ENCODE measurements at places on chromosomes 7 and 10.

DNA sequence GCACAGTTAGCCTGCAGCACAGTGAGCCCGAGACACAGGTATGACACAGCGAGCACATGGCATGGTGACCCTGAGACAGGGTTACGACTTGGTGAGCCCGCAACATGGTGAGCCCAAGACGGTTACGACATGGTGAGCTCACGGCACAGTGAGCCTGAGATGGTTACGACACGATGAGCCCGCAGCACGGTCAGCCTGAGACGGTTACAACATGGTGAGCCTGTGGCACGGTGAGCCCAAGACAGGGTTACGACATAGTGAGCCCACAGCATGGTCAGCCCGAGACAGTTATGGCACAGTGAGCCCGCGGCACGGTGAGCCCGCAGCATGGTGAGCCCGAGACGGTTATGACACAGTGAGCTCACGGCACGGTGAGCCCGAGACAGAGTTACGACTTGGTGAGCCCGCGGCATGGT, 156.1 kb downstream of the MAD1L1 start:
- no peak for DNase-seq

GRCh38 chr10:63265222-63265617, 132.1 kb downstream of the NRBF2 start:
- DNase-seq, result peak; percentile 22

- DNase-seq, result no peak
These were observed 456.8 kb upstream of the NRP1 start for GRCh38 chr10:33791272-33791660.

DNA sequence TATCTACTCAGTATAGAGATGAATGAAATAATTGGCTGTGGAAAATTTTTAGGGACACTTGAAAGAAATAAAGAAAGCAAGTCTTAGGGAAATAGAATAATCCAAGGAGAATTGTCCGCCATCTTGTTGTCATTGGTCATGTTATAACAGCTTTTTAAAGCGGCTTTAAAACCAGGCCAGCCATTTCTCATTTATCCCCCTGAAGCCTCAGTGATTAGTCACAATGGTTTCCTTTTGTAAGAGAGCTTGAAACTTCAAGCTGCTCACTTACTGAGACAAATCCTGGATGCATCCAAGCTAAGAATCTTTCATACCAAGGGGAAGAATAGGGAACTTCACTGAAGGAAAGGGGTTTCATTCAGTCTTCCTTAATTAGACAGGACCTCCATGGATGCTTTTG, 67.9 kb downstream of the SGCE start:
- DNase-seq, result no peak

GRCh38 chr10:30188101-30188500, 128.7 kb upstream of the JCAD start:
- DNase-seq, result no peak

- peak; percentile 78 for DNase-seq
These were observed at the start of gene LFNG for GRCh38 chr7:2519119-2519930. Gene LFNG, plus strand, starts transcription at chr7:2519774. Its CDS starts 88 bp downstream, at chr7:2519862.

GRCh38 chr7:149824301-149824741, 13.9 kb upstream of the ZNF862 start:
- no peak for DNase-seq

- DNase-seq, result no peak
These were observed 16.1 kb upstream of the C10orf71 start for GRCh38 chr10:49282879-49283341.

DNA sequence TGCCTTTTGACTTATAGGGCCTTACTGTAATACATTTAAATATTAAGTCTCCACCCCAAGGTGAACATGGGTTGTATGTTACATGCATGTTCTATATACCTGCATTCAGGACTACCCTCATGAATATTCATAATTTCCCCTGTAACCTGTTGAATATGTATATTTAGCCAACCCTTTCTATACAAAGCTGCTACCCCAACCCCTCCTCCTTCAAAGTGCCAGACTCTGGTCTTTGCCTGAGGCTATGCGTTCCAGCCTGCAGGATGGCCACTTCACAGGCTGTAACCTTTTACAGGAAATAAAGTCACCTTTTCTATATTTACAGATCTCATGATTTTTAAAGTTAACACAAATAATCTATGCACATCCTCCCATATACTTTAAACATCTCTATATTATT, 10.1 kb upstream of the UNC5B start:
- DNase-seq, result no peak

- DNase-seq, result no peak
These were observed 294.2 kb upstream of the ZMIZ1 start for GRCh38 chr10:78774614-78774998.

- no peak for DNase-seq
These were observed 13.0 kb upstream of the DLG5 start for GRCh38 chr10:77939561-77940001.

- DNase-seq, result no peak
These were observed 106.4 kb upstream of the TCF7L2 start for GRCh38 chr10:112843623-112844022.

DNA sequence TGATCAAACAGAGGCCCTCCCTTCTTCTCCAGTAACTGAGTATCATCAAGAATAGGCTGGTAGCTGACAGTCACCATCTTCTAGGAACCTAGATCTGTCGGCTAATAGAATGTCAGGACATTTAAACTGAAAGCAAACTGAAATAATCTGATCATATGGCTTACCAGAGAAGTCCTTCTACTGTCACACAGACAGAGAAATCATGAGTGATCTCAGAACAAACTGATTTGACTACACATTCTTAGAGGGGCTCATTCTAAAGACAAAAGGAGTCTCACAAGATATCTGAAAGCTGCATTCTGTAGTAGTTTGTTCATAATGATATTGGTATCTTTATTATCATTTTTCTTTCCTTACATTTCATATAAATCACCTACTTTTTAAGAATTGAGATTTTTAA, 130.9 kb upstream of the ADCY1 start:
- no peak for DNase-seq

DNA sequence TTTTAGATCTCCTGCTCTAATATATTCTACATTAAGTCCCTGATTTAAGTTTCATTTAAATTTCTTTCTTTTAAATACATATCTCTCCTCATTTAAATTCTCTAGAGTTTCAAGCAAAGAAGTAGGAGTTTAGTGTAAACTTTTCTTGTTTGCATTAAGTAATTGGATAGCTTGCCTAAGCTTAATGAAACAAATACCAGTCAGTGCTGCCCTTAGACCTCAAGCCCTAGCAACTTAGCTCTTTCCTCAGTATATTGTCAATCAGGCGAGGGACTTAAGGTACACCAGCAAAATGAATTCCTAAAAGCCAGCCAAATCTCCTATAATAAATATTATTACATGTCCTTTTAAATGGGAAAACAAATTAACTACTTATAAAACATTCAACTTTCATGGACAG, 101.5 kb downstream of the CHCHD3 start:
- DNase-seq, result no peak

DNA sequence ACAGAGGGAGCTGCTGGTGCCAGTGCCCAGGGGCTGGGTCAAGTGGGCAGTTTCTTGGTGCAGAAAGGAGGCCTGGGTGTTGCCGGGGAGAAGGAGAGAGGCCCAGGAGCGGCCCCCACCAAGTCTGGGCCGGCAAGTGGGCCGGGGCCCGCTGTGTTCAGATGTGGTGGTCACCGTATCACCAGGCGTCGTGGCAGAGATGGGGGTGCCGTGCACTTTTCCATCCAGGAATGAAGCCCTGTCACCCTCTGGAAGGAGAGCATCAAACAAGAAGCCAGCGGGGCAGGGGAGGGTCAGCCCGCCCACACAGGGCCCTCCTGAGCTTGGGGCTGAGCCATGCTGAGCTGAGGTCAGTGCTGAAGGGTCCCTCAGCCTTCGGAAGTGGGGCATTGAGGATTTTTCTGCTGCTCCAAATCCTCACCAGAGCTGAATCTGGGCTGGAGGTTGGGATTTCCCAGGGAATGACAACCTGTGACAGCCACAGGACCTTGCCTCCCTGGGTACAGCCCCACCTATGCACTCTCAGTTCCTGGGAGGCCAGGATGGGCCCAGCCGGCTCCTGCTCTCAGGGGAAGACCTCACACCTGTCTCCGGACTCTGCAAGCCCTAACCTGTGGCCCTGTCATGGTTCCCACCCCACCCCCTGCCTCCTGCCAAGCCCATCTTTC, 27.9 kb upstream of the INPP5A start:
- no peak for DNase-seq

DNA sequence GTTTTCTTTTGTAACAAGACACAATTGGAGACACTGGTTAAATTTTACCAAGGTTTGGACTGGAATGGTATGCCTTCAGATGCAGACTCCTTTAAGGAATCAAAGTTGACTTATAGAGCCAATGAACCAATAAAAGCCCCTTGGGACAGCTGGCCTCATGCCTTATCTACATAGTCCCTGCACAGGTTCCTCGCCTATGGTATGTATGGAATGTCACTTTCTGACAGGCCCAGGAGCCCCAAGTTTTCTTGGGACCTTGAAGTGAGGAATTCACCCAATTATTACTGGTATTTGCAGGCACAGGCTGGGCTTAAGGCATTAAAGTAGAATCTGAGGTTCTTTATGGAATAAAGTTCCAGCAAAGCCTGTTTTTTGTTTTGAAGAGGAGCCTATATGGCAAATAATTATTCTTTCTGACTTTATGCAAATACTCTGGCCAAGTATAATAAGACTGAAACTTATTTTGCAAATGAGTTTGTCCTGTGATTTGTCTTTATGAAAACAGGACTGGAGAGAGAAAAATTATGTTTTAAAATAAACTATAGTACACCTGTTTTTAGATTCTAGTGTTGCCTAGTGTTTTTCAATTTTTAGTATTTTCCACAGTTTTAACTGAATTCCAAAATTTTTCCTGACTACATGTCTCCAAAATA, 24.1 kb upstream of the DNMBP start:
- DNase-seq, result no peak

DNA sequence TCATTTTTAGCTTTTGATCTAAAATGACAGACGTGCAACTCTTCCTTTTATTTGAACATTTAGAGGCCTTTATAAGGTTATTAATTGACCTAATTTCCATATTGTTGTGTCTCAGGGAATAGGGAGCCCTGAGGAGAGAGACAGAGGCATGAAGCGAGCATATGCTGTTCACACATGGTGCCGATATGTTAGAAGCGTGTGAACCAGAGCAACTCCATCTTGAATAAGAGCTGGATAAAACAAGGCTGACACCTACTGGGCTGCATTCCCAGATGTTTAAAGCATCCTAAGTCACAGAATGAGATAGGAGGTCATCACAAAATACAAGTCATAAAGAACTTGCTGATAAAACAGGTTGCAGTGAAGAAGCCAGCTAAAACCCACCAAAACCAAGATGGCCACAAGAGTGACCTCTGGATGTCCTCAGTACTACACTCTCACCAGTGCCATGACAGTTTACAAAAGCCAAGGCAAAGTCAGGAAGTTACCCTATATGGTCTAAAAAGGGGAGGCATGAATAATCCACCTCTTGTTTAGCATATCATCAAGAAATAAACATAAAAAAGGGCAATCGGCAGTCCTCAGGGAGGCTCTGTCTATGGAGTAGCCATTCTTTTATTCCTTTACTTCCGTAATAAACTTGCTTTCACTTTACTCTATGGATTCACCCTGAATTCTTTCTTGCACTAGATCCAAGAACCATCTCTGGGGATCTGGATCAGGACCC, 80.1 kb downstream of the SEC61G start:
- DNase-seq, result no peak

DNA sequence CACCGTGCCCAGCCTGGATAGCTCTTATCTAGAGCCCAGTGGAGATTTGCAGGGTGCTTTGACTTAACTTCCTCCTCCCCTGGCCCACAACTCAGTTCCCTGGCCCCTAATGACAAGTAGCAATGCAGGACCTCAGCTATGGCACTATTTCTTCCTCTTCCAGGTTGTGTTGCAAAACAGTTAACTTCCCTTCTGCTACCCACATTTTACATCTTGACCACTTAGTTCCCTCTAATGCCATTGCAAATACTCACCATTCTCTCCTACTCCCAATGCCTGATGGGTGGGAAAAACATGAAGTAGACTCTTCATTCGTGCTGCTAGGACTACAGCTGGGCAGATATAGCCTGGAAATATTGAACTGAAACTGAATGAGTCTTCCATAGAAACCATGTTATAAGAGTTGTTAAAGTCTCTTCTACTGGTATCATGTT, 39.1 kb upstream of the FGL2 start:
- no peak for DNase-seq

DNA sequence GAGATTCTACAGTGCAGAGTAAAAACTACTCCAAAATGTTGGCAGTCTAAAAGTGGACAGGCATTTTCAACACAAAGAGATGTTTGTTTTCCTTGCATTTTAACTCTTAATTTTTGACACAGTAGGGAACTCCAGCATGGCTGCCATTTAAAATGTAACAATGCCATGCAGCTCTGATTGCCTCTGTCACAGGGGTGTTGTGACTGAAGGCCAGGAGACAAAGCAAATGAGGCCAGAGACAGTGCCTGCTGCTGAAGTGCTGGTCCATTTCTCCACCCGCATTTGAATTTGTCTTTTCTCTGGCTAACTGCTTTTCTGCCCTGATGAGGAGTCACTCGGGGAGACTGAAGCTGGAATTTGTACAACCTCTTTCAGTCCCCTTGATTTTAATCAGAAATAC, 710.6 kb upstream of the GALNT17 start:
- no peak for DNase-seq

DNA sequence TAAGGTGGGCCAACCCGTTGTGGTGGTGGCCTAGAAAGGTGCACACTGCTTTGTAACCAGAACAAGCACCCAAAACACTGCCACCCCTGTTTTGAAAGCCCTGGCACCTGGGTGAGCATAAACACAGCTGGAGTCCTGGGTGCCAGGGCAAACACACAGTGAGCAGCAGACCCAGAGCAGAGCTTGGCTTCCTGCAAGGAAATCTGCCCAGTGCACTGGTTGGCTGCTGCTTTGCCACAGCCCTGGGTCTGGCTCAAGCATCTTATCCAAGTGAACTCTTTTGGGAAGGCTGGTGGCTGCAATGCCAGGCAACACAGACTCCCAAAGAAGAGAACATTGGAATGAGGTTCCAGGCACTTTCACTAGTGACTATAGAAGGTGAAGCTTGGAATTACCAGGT, 145.5 kb upstream of the PDE1C start:
- no peak for DNase-seq
